Muscle of back (tissue), 13 donors: ENCODE measurements at places on chromosomes 12 and 14.

- peak; percentile 74 for DNase-seq
Observed at GRCh38 chr12:30796313-30796780, 41.6 kb upstream of the CAPRIN2 start.

GRCh38 chr14:104093366-104094055 is 8.0 kb downstream of the ASPG start:
- no peak for DNase-seq

- no peak for DNase-seq
Observed at GRCh38 chr12:3632754-3633153, 120.2 kb downstream of the CRACR2A start.

DNA sequence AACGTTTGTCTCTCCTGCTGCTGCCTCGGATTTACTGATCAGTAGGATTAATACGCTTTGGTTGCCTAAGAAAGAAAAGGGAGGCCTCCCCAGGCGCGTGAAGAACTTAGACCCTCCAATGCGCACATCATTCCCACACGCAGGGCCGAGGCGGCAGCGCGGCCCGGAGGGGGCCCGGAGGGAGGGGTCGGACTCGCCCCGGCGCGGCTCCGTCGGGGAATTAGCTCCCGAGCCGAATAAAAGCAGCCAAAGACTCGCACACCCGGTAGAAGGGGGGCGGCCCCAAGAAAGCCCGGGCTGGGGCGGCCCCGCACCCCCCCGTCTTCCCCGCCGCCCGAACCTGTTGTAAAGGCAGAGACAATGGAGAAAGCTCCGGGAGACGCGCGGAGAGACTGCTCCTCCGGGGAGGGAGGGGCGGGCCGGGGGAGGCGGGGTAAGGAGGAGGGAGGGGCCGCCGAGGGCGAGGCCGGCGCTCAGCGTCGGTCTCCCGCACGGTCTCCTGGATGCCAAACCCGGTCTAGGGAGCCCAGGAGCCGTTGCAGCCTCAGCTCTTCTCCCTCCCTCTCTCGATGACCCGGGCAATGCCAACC is at the start of gene NELL2:
TSS of gene NELL2 (minus strand) at position 362 of the 590 bp plus-strand sequence. CDS start 446 bp downstream, outside the sequence.
- peak; percentile 7 for DNase-seq

DNA sequence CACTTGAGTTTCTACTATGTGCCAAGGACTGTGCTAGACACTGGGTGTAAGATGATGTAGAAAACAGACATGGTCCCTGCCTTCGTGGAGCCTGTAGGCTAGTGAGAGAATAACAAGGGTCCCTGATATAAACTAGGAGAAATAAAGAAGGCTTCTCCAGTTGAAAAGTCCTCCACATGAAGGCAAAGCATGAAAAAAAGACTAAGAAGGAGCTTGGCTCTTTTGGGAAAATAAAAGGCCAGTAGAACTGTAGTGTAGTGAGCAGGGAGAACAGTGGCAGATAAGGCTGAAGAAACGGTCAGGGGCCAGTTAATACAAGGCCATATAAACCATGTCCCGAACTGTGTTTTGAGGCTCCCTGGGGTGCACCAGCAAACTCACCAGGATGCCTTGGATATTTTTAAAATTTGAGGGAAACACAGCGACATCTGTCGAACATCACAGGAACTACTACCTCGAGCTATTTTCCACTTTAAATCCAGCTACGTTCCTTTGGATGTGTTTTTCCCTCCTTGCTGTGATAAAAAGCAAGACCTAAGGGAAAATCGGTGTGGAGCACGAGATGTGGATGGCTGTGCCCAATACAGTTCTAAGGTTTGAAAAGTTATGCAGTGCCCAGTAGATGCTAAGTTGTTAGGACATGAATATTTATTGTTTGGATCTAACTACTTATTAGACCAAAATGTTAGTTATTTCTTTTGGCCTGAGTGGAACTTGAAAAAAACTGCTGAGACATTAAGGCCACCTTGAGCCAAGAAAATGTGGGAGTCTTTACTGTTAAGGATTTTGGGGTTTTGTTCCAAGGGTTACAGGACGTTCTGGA is 8.5 kb upstream of the CFL2 start:
- DNase-seq: peak; percentile 58
